ENCODE measurements at places on chromosomes 12 and 14.

DNA sequence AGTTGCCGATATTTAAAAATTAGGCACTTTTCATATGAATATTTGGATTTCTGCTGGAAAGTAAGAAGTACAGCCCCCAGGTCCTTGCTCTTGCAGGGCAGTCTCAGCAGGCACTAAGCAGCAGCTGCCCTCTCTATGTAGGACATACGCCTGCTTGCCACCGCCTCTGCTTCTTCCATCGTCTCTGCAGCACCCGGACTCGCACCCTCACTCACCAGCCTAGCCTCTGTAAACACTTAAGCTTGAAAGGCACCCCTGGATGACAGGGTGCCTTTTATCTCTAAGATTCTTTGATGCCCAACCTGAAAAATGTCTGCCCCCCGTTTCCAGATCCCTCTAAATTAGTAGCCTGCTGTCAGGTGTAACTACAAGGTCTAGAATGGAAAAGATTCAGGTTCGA is 19.0 kb downstream of the OTUB2 start:
- no peak for DNase-seq

GRCh38 chr14:66069830-66070541 is 416.2 kb upstream of the CCDC196 start:
- DNase-seq, result no peak

- no peak for DNase-seq
These were observed 4.0 kb downstream of the FAR2 start for GRCh38 chr12:29152981-29153630.

- no peak for DNase-seq
These were observed 79.6 kb upstream of the MANSC4 start for GRCh38 chr12:27859648-27860047.

DNA sequence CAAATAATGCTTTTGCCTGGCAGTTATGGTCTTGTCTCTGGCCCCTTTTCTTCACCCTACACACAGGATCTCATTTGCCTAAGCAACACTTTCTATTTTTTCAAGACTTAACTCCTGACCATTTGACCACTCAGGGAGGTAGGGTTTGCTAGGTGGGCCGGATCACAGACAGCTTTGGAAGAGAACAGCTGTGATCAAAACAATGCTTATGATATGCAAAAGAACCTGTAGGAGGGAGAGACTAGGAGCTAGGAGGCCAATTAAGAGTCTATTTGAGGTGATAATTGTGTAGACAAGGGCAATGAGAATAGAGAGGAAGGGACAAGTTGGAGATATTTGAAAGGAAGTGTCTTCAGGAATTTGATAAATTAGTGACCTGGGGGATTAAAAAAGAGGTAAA is 12.3 kb upstream of the DACT1 start:
- DNase-seq, result no peak

Data from NCI-H187 treated with DMSO at 0.1 percent for 48 hours (cell line).